Fibroblast of lung (primary cell): ENCODE measurements at places on chromosomes 16 and 17.

- DNase-seq = no peak
These were observed 28.8 kb downstream of the AATF start for GRCh38 chr17:36977568-36977967.

DNA sequence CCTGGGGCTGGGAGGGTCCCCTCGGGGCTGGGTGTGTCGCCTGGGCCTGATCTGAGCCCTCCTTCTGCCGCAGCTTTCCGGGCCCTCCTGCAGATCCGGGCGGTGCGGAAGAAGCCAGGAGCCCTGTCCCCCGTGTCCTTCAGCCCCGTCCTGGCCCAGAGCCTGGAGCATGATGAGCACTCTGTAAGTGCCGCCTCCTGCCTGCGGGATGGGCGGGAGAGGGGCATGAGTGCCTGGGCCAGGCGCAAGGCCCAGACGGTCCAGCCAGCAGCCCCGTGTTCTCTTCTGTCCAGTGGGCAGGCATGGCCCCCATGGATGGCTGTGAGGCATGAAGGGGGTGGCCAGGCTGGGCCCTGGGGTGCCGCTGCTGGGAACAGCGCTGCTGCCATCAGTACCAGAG, 16.0 kb upstream of the NUDT16L1 start:
- DNase-seq = no peak

GRCh38 chr16:85978976-85979375, 80.0 kb downstream of the IRF8 start:
- no peak for DNase-seq

GRCh38 chr16:85420501-85421337, 192.4 kb upstream of the GSE1 start:
- DNase-seq = peak; percentile 21

GRCh38 chr16:78596996-78597422, 497.6 kb downstream of the WWOX start:
- DNase-seq = no peak

DNA sequence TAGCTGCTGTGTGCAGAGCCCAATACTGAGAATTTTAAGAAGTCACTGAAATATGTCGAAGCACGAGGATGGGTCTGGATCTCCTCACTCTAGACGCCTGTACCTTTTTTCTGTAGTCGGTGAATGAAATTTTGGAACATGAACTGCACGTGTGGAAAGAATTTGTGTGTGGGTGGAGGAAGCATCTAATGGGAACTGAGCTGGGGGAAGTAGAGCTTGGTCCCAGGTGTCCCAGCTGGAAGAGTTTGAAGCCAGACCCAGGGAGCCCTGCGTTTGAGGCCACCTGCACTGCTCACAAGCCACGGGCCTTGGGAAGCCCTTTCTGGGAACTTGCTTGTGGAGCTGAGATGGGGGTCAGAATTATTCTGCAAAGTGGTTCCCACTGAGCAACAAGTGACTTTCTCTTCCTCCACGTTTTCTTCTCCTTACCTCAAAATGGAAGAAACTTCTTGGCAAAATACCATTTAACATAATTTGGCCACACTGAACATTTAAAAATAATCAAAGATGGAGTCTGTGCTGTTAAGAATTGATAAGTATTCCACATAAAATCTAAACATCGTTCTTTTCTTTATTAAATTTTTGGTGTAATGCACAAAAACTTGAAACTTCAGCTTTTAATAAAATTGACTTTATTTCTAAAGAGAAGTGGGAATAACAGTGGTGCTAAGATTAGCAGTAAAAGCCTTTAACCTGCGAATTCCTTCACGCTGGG, 163.8 kb downstream of the PRKCA start:
- DNase-seq = peak; percentile 34

DNA sequence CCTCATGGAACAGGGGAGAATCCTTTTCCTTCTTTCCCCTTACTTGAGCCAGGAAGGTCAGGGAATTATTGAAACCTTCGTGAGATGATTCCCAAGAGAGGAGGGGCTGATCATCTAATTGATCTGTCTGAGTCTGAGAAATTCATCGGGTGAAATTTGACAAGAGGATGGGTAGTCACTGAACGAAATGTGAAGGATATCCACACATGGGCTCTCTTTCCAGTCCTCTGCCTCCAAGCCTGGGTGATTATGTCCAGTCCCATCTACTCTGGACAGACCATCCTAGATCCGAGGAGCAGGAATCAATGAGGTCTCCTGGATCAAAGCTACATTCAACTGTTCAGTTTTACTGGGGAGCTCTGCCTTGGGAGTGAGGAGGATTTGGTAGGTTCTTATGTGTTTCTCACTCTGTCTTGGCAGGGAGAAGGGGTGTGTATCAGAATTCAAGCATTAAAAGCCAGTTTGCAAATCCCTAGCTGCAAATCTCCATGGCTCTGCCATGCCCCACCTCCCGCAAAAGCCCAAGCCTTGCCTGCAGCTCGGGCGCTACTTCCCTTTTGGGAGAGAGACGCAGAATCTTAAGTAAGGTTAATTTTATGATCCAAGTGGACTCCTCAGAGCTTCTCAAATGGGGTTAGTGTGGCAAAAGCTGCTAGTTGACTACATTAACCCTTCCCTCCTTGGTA, 47.1 kb upstream of the TEKT3 start:
- DNase-seq = no peak

DNA sequence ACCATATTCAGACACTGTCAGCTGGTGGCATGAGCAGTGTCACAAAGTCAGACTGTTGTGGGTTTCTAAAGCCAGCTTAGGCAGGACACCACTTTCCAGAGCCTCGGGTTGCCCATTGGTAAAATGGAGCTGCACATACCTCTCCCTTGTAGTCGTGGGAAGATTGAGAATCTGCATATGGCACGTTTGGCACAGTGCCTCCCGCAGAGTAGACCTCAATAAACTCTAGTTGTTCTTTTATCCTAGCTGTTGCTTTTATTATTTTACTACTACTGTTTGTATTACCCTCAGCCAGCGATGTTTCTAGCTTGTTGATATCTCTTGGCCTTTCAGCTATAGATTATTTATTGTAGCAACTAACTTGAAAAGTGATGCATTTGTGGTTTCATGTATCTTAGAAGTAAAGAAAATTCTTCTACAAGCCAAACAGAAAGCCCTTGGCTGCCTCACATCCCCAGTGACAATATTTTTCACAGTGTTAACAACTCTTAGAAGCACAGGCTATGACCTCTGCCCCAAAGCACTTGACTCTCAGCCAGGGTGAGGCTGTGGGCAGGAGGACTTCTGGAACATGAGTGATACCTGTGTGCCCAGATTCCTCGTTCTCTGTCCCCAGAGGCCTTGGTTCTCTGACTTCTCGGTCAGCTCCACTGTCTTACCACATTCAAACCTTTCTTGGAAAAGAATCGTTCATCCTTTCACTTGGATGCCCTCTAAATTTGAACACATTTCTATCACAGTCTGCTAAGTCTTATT, 351.6 kb downstream of the SNX29 start:
- no peak for DNase-seq

DNA sequence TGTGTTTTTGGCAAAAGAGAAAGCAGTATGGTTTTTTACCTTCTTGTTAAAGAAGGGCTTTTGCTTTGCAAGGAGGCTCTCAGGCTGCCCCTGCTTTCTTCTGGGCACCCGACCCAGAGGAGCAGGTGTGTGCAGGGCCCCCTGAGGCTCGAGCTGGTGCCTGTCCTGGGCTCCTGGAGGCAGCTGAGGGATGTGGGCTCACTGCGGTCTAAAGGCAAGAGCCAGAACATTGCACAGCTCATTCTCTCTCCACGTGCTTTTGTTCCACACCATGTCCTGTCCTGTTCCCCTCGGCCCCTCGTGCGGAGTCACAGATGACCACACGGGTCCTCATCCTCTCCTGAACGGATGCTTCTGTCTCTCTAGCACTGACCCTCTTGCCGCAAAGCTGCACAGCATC, 36.7 kb upstream of the CAPN15 start:
- DNase-seq = no peak

- no peak for DNase-seq
These were observed 39.4 kb downstream of the XPO6 start for GRCh38 chr16:28172336-28172735.

DNA sequence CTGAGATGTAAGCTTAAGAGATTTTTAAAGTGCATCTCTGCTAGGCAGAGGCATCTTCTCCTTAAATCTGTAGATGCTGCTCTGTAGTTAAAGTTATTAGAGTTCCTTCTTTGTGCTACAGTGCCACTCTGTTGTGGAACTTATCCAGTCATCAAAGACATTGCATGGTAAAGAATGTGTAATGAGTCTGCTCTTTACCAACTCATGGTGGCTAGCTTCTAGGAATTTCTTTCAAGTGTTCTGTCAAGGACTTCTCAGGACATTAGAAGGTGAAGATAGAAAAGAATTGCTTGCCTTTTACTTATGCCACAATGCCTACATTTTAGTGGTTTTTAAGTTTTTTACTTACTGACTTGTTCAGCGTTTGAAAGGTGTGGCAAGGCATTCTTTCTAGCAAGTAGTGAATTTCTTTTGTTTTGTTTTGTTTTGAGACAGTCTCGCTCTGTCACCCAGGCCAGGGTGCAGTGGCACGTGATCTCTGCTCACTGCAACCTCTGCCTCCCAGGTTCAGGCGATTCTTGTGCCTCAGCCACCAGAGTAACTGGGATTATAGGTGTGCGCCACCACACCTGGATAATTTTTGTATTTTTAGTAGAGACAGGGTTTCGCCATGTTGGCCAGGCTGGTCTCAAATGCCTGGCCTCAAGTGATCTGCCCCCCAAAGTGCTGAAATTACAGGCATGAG, 20.3 kb upstream of the ARL2BP start:
- DNase-seq = no peak

DNA sequence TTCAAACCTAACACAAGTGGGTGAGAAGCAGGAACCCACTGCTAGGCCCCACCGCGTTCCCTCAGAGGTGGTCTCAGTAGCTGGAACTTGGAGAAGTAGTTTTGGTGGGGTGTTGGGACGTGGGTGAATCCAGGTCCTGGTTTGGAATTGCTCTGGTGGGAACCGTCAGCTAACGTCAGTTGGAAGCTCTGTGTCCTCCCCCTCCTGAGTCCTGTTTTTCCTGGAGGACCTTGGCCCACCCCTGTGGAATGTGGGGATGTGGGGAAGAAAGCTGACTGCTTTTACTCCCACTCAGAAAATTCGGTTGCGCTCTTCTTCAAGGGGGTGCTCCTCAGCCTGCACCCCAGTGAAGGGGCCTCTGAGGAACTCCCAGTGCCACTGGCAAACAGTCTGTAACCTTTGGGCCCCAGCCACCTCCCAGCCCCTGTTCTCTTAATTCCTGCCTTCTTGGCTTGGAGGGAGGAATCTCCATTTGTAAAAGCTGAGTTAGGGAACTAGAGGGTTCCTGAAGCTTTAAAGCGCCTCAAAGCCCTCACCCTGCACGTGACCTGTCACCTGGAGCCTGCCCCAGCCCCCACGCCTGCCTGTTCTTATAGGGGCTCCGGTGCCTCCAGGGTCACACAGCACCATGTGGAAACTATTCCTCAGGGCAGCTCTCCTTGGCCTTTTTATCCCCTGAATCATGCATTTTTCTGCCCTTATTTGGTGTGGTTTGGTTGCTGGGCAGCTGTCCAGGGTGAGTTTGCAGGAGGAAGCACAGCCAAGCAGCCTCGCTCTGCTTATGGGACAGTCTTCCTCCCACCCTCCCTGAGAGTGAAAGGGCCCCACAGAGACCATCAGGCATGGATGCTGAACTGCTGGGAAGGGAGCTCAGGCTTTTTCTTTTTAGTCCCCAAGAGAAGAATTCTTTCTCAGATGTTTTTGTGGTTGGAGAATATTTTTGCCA, 16.2 kb upstream of the NAGLU start:
- DNase-seq = peak; percentile 99

- no peak for DNase-seq
These were observed 299.3 kb downstream of the KCNJ2 start for GRCh38 chr17:70468661-70469060.

DNA sequence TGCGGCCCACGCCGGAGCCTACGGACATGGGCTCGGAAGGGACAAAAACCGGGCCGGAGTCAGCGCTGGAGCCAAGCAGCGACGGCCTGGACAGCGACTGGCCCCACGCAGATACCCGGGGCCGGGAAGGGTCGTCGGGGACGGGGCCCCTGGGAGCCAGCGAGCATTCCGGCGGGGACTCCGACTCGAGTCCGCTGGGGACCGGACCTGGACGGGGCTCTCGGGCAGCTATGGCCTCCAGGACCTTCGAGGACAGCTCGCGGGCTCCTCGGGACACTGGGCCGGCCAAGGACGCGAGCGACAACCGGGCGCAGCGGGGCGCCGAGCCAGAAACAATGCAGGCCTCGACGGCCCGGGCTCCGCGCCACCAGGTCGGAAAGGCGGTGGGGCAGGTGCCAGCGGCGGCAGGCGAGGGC, 1.0 kb downstream of the MYO15B start:
- no peak for DNase-seq

DNA sequence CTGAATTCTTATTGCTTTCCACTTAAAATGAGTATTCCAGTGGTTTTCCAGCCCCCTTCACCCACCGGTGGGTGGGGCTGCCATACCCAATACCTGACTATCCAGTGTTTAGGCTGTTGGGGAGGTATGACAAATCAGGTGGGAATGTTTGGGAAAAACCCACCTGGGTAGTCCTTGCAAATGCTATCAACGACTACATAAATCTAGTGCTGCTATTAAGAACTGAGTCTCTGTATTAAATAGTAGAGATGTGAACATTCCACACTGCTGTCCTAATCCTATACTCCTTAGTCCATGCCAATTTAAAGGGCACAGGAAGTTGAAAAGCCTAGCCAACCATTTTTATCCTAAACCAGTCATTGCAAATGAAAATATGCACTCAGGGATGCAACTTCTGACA, 126.6 kb downstream of the AXIN2 start:
- no peak for DNase-seq

GRCh38 chr16:2154533-2155090, 970 bp upstream of the TRAF7 start:
- no peak for DNase-seq

DNA sequence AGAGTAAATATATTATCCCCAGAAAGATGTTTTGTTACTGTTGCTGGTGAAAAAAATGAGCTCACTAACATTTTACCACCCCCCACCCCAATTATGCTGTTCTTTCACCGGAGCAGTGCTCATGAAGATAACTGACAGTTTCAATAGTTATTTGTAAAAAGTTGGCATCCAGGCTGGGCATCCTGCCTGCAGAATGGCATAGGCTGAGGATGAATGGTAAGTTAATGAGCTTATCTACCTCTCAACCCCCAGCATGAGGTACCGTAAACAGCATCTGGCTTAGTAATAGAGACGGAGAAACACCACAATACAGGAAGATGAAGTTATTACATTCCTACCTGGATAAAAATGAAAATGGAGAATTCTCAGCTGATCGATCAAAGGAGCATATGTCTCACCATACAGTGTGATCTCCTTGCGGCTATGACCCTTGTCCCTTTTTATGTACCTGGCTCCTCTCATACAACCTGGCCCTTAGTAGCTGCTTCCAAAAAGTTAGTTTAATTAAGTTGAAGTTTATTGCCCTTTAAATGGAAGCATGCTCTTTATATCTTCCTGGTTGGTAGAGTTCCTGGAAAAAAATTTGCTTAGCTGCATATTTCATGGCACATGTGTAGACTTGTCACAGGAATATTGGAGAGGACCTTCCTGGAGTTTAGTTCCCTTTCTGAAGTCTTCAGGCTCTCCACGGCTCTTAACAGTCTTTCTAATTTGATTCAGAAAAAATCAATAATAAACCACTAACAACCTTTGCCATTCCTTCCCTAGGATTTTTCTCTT, 61.2 kb upstream of the MPHOSPH6 start:
- no peak for DNase-seq
